Stimulated activated CD4-positive, alpha-beta T cell treated with anti-CD3 and anti-CD28 coated beads, Interleukin-4, amount 100 ng/mL, for 1 hour (primary cell): ENCODE measurements at places on chromosomes 6 and 20.

DNA sequence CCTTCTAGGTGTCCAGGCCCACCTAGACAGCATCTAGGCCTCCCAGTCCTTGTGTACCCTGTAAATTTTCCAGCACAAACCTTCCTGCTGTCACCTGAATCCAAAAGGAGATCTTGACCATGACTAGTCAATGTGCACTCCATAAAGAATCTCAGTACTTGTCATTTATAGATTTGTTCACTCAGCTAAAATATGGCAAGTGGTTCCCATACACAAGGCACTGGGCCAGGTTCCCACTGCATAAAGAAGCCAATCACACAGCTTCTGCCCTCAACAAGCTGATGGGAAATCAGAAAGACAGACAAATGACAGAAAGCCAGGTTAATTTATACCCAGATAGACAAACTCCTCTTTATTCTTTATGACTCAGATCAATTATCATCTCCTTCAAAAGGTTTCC, 526.8 kb downstream of the CD83 start:
- DNase-seq: no peak

GRCh38 chr6:112603726-112604125, 256.6 kb downstream of the RFPL4B start:
- no peak for DNase-seq

GRCh38 chr6:257031-257725, 35.1 kb upstream of the DUSP22 start:
- no peak for DNase-seq

GRCh38 chr20:46559001-46559400, 8.5 kb upstream of the OCSTAMP start:
- no peak for DNase-seq

DNA sequence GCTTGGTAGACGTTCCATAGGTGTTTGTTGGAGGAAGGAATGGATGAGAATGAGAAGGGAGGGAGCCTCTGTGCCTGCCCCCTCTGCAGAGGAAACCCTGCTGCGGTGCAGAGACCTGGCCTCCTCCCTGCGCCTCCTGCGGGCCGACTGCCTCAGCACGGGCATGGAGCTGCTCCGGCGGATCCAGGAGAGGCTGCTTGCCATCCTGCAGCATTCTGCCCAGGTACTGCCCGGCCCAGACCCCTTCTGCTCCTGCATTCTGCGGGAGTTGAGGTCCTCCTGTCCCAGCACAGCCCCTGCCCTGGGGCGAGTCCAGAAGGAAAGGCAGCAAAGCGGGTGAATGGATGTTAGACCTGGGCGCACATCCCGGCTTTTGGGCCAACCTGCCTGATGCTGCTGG, 6.1 kb downstream of the DNPH1 start:
- DNase-seq: no peak

DNA sequence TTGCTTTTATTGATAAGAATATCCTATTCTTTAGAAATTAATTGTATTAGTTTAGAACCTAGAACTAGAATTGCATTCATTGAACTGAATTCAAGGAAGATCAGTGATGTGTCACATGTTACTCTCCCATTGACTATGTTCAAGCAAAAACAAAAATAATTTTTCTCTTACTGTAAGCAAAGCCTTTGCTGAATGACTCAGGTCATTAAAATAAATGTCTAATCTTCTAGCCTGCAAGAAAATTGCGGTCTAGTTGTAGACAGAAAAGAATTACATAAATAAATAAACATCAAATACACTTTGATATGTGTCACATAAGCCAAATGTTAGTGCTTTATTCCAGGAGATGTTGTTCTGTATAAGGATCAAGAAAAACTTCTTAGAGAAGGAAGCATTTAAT, 387.9 kb downstream of the ADGRB3 start:
- DNase-seq: no peak

- no peak for DNase-seq
Measured at GRCh38 chr6:88588938-88589337, 374.5 kb downstream of the RNGTT start.

DNA sequence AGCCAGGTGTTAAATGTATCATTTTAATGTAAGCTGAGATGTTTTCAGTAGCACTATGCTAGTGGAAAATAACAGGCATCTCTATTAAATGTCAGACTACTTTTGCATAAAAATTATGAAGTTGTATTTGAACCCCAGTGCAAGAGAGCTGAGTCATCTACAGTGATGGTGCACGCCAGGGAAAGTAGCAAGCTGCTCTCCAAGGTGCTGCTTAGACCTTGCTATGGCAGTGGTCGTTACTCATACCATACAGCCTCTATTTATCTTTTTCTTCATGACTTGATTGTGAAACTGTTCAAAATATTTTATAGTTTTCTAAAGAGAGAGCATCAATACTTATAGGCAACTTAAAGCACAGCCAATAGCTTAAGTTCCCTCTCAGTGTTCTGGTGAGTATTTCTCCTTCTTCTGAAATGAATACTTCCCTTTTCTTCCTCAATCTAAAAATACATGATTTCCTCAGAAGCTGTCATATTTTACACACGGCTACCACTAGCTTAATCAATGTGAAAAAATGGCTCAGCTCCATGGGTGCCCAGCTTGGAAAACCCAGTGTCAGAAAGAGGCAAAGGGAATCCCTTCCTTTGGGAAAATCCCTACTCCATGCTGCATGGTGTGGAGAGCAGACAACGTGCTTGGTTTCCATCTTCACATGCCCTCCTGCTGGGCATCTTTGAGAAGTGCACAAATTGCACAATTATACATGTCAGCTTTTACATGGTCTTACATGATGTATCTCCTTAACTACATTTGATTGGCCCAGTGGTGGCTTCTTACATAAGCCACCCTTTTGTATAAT, 105.6 kb downstream of the ELOVL4 start:
- DNase-seq: no peak

- no peak for DNase-seq
Measured at GRCh38 chr6:170524172-170524502, 29.0 kb downstream of the PSMB1 start.

GRCh38 chr6:88262332-88262731, 96.2 kb upstream of the CNR1 start:
- no peak for DNase-seq

GRCh38 chr6:80939898-80940297, 812.6 kb downstream of the TENT5A start:
- DNase-seq: no peak
